Ammon's horn (tissue), 1 donor: ENCODE measurements at places on chromosomes 3 and 15.
A peak's percentile ranks its signal among the peaks of the same experiment; 100 is the strongest.

GRCh38 chr3:110815008-110815583 lies 256.5 kb upstream of the NECTIN3 start:
- DNase-seq = no peak

DNA sequence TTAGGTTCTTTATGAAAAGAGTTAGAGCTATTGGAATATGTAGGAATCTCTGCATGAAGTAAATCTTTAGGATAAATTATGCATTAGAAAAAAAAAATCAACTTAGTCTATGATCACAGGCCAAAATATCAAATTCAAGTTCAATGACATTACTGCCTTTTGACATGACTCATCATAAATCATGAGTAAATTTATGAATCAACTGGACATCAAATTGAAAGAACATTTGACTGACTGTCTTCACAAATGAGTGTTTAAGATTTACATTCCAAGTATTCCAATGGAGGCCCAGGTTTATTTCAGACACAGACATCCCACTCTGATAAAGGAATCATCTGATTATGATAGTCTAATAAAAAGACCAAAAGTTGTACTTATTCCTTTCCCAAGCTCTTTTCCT lies 192.8 kb upstream of the TTC14 start:
- DNase-seq = no peak

DNA sequence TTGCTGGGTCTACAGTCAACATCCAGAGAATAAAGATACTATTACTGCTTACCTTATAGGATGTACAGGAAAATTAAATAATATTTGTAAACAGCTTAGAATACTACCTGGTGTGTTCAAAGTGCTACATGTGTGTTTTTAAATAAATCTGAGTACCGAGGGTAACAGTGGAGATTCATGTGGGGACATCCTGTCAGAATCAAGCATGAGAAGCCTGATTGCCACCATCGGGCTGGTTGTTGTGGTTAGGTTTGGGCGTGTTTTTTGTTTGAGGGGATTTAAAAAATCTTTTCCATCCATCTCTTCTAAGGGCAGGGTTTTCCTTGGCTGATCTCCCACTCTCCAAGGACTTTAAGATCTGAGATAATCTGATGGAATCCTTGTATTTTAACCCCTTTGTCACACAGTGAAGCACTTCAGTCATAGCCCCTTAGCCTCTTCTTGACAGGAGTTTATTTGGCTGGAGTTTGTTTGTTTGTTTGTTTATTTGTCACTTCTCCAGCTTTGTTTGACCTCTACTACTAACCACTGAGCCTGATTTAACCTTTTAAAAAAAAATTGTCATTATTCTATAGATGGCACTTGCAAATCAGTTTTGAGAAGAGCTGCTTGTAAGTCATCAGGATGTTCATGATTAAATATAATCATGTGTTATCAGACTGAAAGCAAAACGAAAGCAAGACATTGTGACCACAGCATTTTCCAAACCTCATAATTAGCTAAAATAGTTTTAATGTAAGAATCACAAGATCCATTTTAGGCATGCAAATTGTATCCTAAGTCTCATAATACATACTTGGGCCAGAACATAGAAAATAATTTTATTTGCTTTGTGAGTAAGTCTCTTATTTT lies 72.8 kb upstream of the RARB start:
- no peak for DNase-seq

DNA sequence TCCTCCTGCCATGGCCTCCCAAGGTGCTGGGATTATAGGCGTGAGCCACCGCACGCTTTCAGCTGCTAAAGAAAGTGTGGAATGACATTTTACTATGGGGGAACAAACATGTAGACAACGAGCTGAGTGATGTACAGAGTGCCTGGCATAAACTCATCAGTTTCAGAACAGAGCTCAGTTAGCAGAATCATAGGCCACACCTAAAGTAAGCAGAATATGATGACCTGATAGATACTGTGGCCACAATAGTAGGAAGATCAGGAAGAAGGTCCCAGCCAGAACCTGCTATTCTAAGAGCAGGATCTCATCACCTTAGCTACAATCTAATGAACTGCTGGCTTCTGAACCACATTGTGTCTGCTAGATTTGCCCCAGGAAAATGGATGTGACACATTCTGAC lies 158.3 kb downstream of the TPRG1 start:
- no peak for DNase-seq

- DNase-seq = no peak
Measured at GRCh38 chr3:28850186-28850585, 430.7 kb upstream of the RBMS3 start.

DNA sequence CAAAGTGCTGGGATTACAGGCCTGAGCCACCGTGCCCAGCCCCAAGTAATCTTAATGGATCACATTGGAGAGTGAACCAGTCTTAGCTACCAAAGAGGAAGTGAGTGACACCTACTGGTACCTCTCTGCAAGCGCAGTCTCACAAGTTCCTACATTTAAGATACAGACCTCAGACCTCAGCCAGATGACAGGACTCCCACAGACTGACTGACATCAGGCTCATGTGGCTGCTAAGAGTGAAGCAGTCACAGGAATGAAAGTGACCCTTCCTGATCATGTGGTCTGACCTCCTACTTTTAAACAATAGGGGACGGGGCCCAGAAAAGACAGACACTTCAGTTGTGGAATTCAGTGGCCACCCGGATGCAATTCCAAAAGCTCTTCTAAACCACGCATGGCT lies 36.3 kb upstream of the GNB5 start:
- DNase-seq = peak; percentile 89

DNA sequence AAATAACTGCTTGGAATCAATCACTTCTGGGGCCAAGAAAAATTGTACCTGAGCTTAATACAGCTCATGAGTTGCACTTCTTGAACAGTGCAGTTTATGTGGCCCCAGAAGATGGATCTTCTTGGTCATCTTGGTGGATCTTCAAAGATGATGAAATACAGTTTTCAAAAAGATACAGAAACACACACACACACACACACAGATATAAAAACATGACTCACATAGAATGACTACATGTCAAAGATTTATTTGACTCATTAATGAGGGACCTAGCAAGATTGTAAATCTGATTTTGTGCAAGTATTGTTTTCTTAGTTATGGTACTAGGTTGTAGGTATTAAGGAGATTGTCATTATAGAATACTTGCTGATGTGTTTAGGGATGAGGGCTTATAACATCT lies 32.6 kb downstream of the PDCD6IP start:
- no peak for DNase-seq

GRCh38 chr15:86278586-86278985 lies 198.9 kb downstream of the AGBL1 start:
- DNase-seq = no peak

GRCh38 chr15:65337436-65338070 lies 33.1 kb downstream of the RNU5B-1 start:
- DNase-seq = no peak

GRCh38 chr3:66195347-66195783 lies 25.4 kb upstream of the SLC25A26 start:
- DNase-seq = peak; percentile 85

DNA sequence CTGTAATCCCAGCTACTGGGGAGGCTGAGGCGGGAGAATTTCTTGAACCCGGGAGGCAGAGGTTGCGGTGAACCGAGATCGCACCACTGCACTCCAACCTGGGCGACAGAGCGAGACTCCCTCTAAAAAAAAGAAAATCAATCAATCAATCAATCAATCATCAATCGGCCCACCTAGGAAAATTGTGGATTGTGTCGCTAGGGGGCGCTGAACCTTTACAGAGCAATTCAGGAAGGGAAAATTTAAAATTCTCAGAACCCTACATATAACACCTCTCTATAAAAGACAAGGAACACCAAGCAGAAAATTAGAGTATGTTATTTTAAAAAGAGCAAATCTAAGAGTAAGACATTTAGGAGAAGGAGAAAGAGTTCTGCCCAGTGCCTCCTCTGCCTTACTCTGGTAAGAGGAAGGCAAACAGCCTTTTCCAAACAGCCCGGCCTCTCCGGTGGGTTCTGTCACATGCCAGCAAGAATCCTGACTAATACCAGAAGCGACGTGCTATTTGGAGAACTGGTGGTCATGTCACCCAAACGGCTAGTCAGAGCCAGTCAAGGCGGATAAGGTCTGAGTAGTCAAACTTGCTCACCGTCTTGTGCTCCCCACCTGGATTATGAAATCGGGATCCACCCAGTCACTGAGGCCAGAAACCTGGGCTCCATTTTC lies 22.3 kb upstream of the SMCO1 start:
- DNase-seq = peak; percentile 11

DNA sequence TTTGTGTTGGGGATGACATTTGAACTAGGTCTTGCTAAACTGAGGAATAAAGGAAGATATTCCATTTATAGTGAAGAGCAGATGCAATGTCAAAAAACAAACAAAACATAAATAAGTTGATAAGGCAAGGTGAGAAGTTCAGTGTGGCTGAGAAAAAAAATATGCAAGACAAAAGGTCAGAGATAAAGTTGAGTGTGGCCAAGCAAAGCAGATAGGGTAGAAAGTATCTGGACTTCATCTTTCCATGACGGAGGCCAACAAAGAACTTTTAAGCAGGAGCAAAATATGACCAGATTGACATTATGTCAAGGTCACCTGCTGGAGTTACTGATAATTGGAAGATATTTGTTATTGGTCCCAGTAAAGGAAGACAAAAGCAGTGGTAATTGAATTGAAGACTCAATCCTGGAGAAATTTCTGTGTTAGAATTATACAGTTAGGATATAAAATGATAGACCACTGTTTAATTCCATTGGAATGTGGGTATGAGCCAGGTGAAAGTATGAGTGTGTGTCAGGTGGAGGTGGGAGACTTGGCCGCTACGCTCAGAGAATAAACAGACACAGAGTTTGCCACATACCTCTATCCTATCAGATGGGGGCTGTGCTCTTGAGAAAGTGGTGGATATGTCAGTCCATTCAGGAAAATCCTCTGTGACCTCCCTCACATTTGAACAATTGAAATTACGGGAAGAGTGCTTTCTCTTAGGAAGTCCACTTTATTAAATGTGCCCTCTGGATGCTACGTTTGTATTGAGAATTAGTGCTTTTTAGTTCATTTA lies 28.1 kb downstream of the ADIPOQ start:
- DNase-seq = no peak

DNA sequence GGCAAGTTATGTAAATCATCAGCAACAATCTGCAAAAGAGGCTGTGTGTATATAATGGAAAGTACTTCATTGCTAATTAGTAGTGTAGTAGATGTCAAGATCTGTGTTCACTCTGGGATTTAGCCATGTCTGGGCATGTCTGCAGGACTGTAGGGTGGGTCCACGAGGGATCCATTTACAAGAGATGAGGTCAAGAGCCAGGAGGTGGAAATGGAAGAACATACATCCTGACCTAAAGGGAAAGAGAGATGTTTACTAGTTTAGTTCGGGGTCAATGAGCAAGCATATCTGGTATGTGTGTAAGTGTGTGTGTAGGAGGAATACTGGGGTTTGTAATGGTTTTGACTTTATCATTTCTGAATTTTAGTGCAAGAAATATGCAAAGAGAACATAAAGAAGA lies 171.5 kb upstream of the NANOGP8 start:
- DNase-seq = no peak

DNA sequence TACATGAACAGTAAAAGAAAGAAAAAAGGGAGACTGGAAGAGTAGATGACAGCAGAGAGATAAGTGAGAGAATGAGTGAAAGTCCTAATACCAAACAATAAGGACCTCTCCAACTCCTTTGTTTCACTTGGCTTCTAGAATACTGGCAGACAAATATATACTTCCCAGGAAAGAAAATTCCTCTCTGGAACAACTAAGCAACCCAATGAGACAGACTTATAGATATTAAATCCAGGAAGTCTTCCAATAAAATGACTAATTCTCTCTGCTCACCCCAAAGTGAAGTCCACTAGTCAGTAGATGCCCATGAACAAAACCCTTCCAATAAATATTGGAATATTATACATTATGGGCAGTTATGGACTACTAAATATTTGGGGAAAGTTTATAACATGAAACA lies 114.2 kb downstream of the NEDD4 start:
- DNase-seq = no peak

DNA sequence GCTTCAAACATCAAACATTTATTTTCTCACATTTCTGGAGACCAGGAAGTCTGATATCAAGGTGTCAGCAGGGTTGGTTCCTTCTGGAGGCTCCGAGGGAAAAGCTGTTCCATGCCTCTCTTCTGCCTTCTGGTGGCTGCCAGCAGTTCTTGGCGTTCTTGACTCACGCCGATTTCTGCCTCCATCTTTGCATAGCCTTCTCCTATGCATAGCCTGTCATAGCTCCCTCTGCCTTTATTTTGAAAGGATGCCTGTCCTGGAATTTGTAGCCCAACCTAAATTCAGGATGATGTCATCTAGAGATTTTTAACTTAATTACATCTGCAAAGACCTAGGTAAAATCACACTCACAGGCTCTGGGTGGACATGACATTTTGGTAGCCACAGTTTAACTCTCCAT lies 70.4 kb downstream of the RGMA start:
- DNase-seq = peak; percentile 56

- DNase-seq = peak; percentile 70
Measured at GRCh38 chr15:73240866-73241499, 127.8 kb downstream of the HCN4 start.

- DNase-seq = no peak
Measured at GRCh38 chr15:94099574-94099960, 131.8 kb upstream of the MCTP2 start.

GRCh38 chr3:132597660-132598059 lies 590 bp downstream of the ACKR4 start:
- DNase-seq = no peak

GRCh38 chr3:131591394-131592014 lies 88.7 kb upstream of the MRPL3 start:
- DNase-seq = no peak

GRCh38 chr15:38665586-38666305 lies 101.1 kb upstream of the RASGRP1 start:
- DNase-seq = no peak

DNA sequence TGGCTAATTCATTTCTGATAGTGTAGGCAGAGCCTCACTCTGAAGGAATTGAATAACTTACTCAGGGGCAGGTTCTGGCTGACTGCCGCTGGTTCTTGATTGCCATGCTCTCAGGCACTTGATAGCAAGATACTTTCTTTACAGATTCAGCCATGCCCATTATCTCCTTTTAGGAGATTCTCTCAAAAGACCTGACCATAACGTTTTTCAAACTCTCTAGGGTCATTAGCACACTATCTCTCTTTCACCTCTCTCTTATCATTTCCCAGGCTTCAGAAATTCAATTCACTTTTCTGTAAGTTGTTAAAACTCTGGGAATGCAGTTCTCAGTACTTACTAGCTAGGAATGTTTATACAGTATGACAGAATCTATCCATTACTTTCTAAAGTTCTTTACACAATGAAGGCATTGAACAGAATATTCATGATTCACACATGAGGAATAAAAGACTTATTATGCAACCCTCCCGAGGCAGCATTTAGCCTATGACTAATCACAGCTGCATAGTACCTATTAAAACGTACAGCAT lies 850.3 kb upstream of the CADM2 start:
- peak; percentile 23 for DNase-seq

GRCh38 chr3:52986938-52987337 lies 58.9 kb downstream of the SFMBT1 start:
- no peak for DNase-seq

DNA sequence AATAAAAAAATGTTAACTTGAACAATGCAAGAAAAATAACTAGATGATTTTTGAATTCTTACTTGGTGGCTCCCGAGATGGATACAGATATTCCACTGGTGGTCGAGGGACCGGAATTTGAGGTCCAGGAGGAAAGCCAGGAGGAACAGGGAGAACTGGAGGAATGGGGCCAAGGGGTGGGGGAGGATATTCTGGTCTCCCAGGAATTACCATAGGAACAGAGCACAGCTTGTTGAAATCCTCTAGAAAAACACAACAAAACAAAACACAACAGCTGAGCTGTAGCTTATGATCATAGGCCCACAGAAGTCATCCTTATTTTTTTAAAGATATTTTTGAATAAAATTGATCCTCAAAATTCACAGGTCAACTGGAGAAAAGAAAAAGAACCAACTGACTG lies 129.4 kb downstream of the FBN1 start:
- DNase-seq = peak; percentile 45

- no peak for DNase-seq
Measured at GRCh38 chr3:181541414-181541813, 170.3 kb upstream of the SOX2 start.
